ENCODE measurements at places on chromosomes 7 and 10. TPM values are rescaled to one million over a fixed set of nuclear protein-coding genes. Genes with fewer than 3 reads are reported as not detected.

Gene ST8SIA6
- total RNA-seq: 0.15 TPM

Gene UCMA
- not detected for total RNA-seq

Gene PDLIM1
- total RNA-seq: 17.4 TPM

Gene TMEM176B
- not detected for total RNA-seq

Gene BHLHA15
- not detected for total RNA-seq

Gene COL13A1
- not detected for total RNA-seq

Gene GJC3
- total RNA-seq: 0.48 TPM

Gene H2BK1
- not detected for total RNA-seq

Gene CDK14
- total RNA-seq: not detected

Gene PTER
- 18.2 TPM for total RNA-seq

Gene CLDN4
- total RNA-seq: 0.27 TPM

Gene RNLS
- 1.8 TPM for total RNA-seq
